GM19239 (cell line): ENCODE measurements at places on chromosomes 4 and X.

DNA sequence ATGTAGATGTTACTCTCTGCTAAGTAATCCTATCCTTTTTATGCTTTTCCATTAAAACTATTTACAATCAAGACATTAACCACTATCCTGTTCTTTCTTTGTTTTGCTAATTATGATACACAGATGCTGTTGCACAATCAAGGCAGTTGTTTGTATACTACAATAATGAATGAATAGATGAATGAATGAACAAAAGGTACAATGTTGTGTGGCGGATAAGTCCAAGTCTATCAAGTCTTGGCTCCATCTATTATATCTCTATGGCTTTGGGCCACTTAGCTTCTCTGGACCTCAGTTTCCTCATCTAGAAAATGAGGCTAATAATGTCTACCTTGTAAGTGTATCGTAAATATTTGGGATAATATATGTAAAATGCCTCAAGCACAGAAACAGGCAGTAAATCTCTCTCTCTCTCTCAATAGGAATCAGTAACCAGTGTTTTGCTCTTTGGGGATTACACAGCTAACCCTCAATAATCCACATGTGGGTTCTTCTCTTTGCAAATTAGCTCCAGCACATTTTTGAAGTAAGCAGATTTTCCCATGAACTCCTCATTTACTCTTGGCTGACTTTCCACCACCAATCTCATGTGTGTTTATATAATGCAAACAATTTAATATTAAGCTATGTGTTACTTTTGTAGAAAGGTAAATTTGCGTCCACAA lies 27.8 kb upstream of the TSPAN5 start:
- DNase-seq: no peak

DNA sequence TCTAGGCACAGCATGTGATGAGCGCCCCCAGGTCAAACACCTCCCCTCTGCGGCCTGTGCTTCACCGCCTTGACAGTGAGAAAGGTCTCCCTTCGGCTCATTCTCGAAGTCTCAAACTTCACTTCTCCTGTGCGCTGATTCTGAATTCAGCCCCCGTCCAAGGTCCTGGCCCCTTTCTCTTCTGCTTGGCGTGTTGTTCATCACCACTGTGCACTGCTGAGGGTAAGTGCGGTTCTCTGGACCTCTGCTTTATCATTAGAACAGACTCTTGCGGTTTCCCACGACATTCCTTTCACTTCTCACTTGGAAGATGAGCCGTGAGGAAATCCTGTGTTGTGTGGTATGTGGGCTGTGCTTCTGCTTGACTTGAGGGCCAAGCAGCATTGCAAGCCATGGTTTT lies 11.9 kb downstream of the HTT-AS start:
- no peak for DNase-seq

DNA sequence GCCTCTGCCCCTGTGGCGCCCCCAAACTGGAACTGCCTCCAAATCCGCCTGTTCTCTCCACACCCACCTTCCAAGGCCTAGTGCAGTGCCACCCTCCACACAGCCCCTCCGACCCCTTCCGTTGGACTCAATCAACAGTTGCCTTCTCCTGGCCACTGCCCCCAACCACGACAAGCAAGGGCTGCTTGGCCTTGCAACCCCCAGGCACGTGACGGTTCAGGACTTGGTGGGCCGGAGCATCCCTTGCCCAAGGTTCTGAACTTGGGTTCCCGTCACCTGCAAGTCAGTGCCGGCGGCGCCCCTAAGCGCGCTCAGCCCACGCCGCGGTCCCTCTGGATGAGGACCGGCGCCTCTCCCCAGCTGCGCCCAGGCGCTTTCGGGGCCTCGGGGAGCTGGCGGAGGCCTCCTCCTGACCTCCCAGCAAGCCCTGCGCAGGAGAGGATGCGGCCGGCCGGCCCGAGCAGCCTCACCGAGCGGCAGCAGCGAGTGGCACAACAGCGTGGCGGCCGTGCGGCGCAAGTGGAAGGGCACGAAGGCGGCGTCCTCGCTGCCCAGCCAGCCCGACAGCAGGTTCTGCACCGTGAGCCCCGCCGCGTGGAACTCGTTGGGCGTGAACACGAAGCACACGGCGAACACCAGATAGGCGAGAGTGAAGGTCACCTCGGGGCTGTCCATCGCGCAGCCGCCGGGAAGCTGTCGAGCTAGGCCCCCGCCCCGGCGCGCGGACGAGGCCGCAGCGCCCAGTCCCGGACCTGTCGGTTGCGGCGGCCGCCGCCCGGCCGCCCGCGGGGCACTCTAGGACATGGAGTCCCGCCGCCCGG lies 750 bp downstream of the TMEM129 start:
- no peak for DNase-seq

DNA sequence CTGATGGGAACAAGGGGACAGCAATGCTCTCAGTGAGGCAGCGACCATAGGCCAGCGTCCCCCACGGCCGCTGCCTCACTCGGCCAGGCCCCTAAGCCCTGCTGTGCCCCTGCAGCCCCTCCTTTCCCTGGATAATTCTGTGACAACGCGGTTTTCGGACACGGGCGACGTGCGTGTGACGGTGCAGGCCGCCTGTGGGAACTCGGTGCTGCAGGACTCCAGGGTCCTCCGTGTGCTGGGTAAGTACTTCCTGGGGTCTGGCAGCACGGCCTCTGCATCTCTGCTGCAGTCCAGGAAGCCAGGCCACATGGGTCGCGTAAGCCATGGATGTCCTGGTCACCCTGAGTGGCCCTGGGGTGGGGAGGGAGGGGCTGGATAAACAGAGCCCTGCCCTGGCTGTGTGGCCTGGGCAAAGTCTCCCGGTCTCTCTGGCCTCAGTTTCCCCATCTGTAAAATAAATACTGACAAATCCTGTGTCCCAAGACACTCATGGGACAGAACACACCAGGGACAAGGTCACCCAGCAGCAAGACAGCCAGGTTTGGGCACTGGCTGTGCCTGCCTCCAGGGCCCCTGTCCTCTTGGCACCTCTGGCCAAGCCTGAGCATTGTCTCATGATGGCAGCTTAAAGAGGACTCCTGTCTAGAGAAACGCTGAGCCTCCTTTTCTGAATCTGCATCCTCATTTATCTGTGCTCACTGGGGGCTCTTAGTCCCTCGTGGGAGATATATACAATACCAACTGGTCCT lies 212.8 kb downstream of the AFAP1 start:
- no peak for DNase-seq
